Central memory CD4-positive, alpha-beta T cell (primary cell): ENCODE measurements at places on chromosomes 16 and 17.

GRCh38 chr16:50887500-50888298 lies 145.8 kb downstream of the CYLD start:
- no peak for DNase-seq

DNA sequence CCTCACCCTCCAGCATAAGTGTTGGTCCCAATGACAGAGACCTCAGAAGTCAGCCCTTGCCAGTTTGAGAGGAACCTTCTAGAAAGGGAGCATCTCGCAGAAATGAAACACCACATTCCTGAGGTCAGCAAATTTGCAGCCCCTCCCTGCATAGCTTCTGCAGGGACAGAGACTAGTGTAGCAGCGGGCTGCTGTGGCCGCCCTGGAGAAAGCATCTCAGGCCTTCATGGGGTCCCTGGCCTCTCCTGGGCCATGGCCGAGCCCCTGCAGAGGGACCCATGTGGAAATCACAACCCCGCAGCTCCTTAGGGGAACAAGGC lies 11.4 kb downstream of the HS3ST6 start:
- DNase-seq, result no peak

DNA sequence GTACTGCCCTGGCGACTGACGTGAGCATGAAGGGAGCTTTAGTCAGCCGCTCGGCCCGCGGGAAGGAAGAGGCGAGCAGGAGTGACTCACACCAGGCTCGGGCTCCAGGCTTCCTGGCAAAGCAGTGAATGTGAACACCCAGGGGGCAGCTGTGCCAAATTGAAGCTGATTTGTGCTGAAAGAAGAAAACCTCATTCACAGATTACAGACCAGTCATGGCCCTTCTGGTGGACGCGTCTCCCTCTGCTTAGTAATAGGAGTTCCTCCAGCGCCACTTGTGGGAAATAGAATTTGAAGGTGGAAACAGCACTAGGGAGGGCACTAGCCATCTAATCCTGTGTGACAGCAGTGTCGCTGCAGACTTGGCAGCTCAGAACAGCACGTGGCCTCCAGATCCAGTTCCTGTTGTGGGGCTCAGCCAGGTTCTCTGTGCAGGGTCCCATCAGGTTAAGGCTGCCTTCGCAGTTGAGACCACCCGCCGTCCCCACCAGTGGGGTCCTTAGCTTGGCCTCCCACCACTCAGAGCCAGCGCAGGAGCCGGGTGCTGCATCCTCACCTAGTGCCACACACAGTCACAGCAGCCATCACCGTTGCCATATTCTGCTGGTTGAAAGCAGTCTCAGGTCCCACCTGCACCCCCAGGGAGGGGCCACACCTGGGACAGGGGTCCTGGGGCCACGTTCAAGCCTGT lies 164.5 kb upstream of the CHMP6 start:
- DNase-seq, result no peak

- no peak for DNase-seq
Measured at GRCh38 chr16:69064764-69065313, 40.6 kb upstream of the HAS3 start.

DNA sequence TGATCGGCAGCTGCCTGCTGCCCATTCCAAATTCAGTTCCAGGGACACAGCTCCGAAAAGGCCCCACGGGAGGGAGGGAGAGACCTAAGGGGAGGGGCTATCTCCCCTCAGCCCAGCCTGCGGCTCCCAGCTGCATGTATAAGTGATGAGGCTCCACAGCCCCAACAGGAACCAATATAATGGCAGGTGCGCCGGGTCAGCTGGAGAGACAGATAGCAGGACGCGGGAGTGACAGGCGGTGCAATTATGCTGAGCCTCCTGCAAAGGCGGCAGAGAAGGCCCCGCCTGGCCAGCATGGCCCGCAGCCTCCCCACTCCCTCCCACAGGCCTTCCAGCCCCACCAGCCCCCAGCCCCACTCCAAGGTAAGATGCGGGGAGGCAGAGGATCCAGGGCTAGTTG lies 8.1 kb upstream of the C1QL1 start:
- no peak for DNase-seq

DNA sequence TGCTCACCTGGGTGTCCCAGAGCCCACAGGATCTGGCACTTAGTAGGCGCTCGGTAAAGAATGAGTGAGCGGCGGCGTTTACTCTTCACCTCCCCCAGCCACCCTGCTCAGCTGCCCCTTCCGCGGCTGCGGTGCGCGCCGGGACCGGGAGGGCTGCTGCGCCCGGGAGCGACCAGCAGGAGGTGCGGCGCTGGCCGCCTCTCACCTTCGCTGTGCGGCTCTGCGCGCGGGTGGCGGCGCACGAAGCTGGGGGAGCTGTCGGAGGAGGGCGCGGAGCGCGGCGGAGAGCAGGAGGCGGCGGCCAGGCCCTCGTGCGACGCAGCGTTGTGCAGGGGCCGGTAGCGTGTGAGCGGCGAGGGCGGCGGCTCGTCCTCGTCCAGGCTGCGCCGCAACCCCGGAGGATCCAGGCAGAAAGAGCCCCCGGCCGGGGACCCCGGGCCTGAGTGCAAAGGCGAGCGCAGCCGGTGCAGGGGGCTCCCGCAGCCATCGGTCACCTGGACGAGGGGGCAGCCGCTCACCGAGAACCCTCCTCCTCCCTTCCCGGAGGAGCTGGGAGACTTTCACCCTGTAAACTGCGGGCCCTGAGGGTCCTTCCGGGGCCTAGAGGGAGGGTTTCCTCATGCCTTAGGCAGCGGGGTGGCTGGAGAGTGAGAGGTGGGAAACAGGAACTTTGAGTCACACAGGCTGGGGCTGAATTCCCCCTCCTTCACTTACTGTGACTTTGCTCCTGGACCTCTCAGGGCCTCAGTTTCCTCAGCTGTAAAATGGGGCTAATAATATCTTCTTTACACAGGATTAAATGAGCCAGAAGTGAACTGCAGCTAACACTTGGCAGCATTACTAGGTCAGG lies 12.5 kb downstream of the SAMD14 start:
- peak; percentile 56 for DNase-seq

DNA sequence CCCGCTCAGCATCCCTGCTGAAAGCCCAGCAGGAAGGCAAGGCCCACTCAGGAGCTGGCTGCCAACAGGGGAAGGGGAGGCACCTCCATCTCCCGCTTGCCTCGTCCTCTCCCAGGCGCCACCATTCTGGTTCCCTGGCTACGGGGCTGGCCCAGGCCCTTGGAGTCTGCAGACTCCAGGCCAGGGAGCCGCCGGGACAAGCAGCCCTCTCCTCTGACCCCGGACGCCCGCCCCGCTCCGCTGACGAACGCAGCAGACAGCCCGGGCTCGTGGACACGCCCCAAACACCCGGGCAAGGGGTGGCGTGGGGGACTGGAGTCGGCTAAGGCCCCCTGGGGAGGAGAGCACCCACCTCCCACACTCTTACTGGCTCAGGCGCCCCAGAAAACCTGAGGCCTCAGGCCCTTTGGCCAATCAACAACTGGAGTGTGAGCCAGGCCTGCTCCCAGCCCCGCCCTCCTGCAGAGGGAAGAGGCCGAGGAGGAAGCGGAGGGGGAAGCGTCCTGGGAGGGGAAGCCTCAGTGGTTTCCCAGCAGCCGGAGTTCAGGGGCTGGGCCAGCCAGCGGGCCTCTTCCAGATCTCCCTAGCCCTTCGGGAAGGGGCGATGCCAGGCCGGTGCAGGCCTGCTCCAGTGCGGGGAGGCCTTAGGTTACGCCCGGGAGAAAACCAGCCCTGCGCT lies 4.2 kb downstream of the MNT start:
- peak; percentile 41 for DNase-seq

GRCh38 chr17:78366109-78366848 lies 6.4 kb upstream of the SOCS3 start:
- DNase-seq, result no peak

- DNase-seq, result peak; percentile 34
Measured at GRCh38 chr16:88815901-88816589, 4.3 kb upstream of the APRT start.
